ENCODE measurements at places on chromosomes 2 and 18.

- no peaks in the 10 kb centered on the region for H3K27me3 ChIP-seq
- DNase-seq = no peak
- no peaks in the 10 kb centered on the region for H3K36me3 ChIP-seq
Measured at GRCh38 chr2:231486851-231487596, 22.7 kb upstream of the NCL start.

DNA sequence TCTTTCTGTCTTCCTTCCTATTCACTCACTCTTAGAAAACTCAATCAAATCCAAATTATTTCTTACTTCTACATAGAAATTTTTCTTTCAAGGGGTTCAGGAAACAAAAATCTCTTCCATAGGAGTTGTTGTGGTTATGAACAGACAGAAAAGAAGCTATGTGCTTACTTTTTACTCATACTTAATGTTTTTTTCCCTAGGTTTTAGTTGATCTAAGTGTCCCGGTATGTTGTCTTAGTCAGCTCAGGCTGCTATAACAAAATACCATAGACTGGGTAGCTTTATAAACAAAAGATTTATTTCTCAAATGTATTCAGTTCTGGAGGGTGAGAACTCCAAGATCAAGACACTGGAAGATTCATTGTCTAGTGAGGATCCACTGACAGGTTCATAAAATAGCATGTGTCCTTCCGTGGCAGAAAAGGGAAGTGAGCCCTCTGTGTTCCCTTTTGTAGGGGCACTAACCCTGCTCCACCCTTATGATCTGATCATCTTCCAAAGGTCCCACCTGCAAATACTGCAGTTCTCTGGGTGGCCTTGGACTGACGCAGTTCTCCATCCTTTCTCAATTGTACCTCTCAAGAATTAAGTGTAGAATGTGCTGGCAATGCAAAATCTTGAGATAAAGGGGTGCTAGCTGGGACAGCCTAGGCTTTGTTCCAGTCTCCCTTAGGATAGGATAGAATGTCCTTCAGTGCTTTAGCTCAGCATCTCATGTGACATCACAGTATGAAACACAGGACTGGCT, 14.4 kb upstream of the VRK2 start:
- H3K4me1 ChIP-seq = no peaks in the 10 kb centered on the region
- no peak for DNase-seq
- no peaks in the 10 kb centered on the region for H3K27me3 ChIP-seq
- H3K27ac ChIP-seq = no peak overlapping the region
- H3K36me3 ChIP-seq = no peaks in the 10 kb centered on the region
- H3K4me3 ChIP-seq = no peak overlapping the region

- no peaks in the 10 kb centered on the region for H3K4me1 ChIP-seq
- no peak for DNase-seq
- no peak overlapping the region for H3K27ac ChIP-seq
- no peaks in the 10 kb centered on the region for H3K36me3 ChIP-seq
- no peak overlapping the region for H3K4me3 ChIP-seq
Measured at GRCh38 chr2:180416627-180417026, 409.5 kb upstream of the CWC22 start.

GRCh38 chr2:174510583-174511189, 23.9 kb upstream of the GPR155 start:
- H3K4me1 ChIP-seq = peaks cover 11% of the 10 kb centered on the region
- H3K4me3 ChIP-seq = no peak overlapping the region
- no peak overlapping the region for H3K27ac ChIP-seq
- no peaks in the 10 kb centered on the region for H3K27me3 ChIP-seq

DNA sequence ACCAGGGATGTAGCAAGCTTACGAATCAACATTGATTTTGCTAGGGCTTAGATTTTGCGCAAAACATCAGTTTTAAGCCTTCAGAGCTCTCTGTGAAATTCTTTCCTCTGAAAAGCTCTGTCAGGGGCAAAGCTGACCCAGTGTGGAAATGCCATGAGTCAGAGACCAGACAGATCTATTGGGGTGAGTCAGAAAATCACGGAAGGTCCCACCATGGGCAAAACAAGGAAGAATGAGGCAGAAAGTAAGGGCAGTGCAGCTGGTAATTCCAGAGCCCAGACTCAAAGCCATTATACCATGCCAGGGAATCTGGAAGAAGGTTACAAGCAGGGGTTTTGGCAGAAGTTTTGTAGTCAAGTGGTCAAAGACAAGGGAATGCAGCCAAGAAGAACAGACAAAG, 256.6 kb upstream of the CTAGE1 start:
- no peaks in the 10 kb centered on the region for H3K27me3 ChIP-seq
- H3K4me1 ChIP-seq = peaks cover 15% of the 10 kb centered on the region
- no peaks in the 10 kb centered on the region for H3K36me3 ChIP-seq
- no peak overlapping the region for H3K4me3 ChIP-seq
- no peak for DNase-seq

DNA sequence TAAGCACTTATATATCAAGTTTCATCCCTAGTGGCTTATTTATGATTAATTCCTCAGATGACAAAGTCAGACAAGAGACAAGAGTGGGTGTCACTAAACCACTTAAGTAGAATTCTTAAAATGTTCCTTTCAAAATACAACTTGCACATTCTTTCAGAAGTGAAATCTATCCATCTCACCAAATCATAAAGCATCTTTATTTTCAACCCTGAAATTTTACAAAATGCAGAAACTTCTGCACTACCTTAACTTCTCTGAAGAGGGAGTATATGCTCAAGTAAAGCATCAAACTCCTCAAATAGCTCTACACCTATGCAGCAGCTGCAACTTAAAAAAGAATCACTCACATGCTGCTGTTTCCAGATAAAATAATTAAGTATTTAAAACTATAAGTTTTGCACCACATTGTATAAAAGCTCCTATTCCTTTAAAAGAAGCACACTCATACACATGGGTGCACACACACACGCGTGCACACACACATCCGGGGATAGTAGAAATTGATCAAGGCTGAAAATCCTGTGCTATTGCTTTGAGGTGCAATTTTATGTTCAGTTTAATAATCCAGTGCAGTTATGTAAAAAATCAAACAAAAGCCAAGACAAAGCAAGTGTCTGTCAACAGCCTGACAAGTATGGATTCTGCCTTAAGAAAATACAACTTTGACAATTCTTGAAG, 244.5 kb downstream of the TCF4 start:
- no peak overlapping the region for H3K27ac ChIP-seq
- H3K4me3 ChIP-seq = no peak overlapping the region
- no peaks in the 10 kb centered on the region for H3K36me3 ChIP-seq

- peaks cover 4% of the 10 kb centered on the region for H3K36me3 ChIP-seq
- H3K27me3 ChIP-seq = no peaks in the 10 kb centered on the region
- H3K27ac ChIP-seq = no peak overlapping the region
- DNase-seq = no peak
- no peaks in the 10 kb centered on the region for H3K4me1 ChIP-seq
Measured at GRCh38 chr2:230505162-230505561, 89.2 kb downstream of the SP100 start.

GRCh38 chr18:71405169-71405809, 1116.4 kb downstream of the SOCS6 start:
- H3K36me3 ChIP-seq = no peaks in the 10 kb centered on the region
- no peaks in the 10 kb centered on the region for H3K4me1 ChIP-seq
- H3K4me3 ChIP-seq = no peak overlapping the region
- no peak overlapping the region for H3K27ac ChIP-seq

- H3K4me1 ChIP-seq = no peaks in the 10 kb centered on the region
- no peaks in the 10 kb centered on the region for H3K27me3 ChIP-seq
- H3K4me3 ChIP-seq = no peak overlapping the region
- H3K27ac ChIP-seq = no peak overlapping the region
Measured at GRCh38 chr2:182767578-182767977, 51.5 kb downstream of the DNAJC10 start.

DNA sequence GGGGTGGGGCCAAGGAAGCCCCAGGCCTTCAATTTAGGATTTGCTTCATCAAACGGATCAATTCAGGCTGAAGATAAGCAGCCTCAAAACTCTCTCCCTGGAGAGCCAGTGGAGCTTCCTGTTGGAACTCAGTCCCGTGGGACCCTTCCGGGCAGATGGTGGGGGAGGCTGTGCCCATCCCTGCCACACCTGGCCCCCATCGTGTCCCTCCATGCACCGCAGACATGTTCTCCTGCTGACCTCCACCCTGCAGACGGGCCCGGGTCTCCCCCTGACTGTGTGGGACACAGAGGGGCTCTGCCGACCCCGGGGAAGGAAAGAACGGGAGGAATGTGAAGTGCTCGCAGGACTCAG, 144.2 kb downstream of the TPO start:
- H3K4me3 ChIP-seq = no peak overlapping the region
- H3K4me1 ChIP-seq = no peaks in the 10 kb centered on the region
- H3K36me3 ChIP-seq = no peaks in the 10 kb centered on the region
- no peak for DNase-seq

DNA sequence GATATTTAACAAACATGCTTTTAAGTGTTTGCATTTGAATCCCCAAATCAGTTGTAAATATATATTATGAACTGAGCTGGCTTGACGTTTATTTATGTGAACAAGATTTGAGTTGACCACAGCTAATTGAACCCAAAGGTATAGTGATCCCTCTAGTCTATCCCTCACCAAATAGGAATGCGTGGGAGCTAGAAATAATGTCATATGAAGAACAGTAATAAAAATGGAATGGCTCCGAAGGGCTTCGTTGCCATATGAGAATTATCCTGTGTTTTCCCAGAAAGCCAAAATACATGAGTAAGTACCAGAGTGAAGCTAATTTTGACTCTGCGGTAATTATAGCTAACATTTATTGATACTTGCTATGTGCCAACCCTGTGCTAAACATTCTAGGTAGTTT, 142.7 kb downstream of the ADCYAP1 start:
- no peaks in the 10 kb centered on the region for H3K4me1 ChIP-seq
- no peaks in the 10 kb centered on the region for H3K27me3 ChIP-seq
- DNase-seq = no peak
- H3K27ac ChIP-seq = no peak overlapping the region
- H3K4me3 ChIP-seq = no peak overlapping the region
- H3K36me3 ChIP-seq = no peaks in the 10 kb centered on the region

DNA sequence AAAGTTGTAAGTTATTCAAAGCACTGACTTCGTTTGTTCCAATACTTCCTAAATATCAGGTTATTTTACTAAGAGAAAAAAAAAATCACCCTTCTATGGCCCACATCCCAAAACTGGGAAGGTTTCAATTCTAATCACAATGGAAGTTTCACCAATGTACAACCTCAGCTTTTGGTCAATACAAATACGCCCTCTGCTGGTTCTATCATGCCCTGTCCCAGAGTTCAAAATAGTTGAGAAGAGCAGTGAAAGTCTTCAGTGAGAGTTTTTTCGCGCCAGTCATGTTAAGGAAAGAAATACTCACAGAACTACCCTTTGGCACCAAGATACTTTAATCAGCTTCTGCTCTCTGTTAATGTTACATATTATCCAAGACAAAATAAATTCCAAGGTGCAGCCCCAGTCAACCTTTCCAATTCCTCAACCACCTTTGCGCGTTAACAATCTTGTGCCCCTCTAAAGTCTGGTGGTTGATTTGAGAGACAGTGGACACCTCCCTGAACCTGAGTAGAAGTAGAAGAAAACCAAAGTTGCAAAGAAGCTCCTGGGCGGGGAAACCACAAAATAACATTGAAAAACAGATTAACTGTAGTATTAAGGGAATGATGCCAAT, 59.9 kb downstream of the SUMO1 start:
- peak; percentile 65 for DNase-seq
- H3K36me3 ChIP-seq = no peaks in the 10 kb centered on the region
- H3K4me3 ChIP-seq = no peak overlapping the region

DNA sequence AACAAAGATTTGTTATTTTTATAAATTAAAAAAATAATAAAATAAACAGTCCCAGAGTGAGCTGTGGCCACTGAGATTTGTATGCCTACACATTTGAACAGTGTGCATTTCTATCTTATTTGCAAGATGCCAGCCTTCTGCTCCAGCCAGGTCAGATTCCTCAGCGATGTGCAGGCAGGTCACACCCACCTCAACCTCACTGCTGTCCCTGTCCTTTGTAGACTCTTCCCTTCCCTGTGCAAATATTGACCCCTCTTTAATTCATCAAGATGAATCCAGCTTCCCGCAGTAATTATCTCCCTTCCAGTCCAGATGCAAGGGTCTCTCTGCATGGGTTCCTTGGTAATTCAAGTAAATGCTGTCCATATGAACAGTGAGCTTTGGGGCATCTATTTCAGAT, 256.2 kb downstream of the PIEZO2 start:
- no peaks in the 10 kb centered on the region for H3K4me1 ChIP-seq
- no peaks in the 10 kb centered on the region for H3K27me3 ChIP-seq
- no peak for DNase-seq
- H3K4me3 ChIP-seq = no peak overlapping the region
- no peaks in the 10 kb centered on the region for H3K36me3 ChIP-seq

DNA sequence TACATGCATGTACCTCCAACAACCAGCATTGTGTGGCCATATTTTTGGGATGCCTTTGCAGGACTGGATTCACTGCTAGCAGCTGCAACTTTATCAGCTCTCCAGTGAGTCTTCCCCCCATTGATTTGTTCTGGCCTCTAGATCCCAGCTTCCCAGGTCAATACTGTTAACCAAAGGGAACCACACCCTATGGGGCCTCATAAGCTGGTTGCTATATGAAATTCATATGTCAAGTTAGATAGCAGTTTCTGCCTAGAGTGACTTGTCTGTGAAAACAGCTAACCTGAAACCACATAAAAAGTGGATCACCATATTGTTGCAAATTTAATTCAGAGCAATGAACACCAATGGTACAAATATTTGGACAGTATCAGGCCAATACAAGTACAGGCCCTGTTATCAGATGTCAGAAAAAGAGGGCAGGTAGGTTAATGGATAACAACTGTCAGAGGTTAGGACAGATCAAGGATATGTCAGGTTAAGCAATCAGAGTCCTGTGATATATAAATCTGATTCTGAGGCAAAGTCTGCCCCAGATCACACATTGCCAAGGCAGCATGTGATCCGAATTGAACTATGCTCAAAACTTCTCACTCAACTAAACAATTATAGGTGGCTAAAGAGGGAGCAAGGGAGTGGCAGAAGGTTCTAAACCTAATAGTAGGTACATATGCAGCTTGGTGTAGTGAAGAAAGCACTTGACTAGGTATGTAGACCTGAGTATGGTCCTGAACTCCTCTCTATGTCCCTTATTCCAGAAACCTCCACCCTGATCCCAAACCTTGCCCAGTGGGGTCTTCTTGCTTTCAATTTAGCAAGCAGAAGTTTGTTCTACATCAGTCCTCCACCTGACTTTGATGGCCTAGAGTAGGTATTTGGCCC, 310.2 kb upstream of the STON1 start:
- no peak overlapping the region for H3K4me3 ChIP-seq
- H3K36me3 ChIP-seq = no peaks in the 10 kb centered on the region
- no peak overlapping the region for H3K27ac ChIP-seq
- DNase-seq = no peak
- no peaks in the 10 kb centered on the region for H3K4me1 ChIP-seq
